ENCODE measurements at places on chromosomes 13 and 19.

DNA sequence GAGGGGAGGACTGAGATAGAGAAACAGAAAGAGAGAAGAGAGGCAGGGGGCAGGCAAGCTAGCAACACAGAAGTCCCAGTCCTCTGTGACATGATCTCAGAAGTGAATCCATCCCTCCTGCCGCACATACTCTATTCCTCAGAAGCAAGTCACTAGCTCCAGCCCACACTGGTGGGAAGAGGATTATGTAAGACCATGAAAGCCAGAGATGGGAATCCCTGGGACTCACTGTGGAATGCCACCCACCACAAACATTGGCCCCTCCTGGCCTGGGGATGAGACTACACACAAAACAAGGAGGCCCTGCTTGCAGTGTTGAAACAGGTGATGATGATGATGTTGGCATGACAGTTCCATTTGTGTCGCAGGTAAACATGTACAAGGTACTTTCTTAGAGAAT lies 419.9 kb downstream of the IRS2 start:
- no peak for DNase-seq

- DNase-seq: no peak
These were observed 157.4 kb upstream of the SOX1 start for GRCh38 chr13:111909501-111909900.

GRCh38 chr19:55563261-55563690 lies 17.4 kb downstream of the ZNF579 start:
- DNase-seq: no peak

DNA sequence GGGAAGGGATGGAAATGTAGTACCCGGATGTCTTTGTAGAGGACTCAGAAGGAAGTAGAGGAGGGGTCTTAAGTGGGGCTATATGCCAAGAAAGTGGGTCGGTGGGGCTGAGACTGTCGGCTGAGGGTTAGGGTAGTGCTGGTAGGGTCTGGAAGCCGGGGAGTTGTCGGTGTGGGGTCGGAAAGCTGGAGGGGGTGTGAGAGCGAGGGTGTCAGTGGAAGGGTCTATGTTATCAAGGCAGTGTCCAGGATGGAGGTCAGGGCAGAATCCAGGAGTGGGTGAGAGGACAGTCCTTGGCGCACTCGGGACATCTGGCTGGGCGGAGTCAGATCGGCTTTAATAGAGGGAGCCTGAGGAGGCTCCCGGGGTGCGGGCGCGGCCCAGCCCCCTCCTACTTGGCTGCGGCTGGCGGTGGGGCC lies 1.7 kb downstream of the HSPB6 start:
- no peak for DNase-seq

DNA sequence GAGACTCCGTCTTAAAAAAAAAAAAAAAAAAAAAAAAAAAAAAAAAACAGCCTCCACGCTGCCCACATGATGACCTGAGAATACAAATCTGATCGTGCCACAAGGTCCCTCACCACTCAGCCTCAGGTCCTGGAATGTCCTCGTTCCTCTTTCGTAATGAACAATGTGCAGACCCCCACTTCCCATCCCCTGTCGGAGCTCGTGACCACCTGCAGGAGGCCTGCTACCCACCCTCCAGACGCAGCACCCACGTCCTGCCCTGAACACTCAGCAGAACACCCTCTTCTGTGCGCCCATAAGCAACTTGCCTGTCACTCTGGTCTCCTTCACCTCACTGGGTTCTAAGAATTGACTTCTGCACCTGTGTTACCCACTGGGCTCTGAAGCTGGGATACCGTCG lies 166.4 kb downstream of the KATNAL1 start:
- DNase-seq: no peak

Measured in stimulated activated CD4-positive, alpha-beta T cell treated with anti-CD3 and anti-CD28 coated beads, Interleukin-2, amount 100 ng/mL, for 24 hours (primary cell).